Cardiac muscle cell (in vitro differentiated cells and primary cell): ENCODE measurements at places on chromosomes 2 and 18. TPM values are rescaled to one million over a fixed set of nuclear protein-coding genes. Genes with fewer than 3 reads are reported as not detected.

DNA sequence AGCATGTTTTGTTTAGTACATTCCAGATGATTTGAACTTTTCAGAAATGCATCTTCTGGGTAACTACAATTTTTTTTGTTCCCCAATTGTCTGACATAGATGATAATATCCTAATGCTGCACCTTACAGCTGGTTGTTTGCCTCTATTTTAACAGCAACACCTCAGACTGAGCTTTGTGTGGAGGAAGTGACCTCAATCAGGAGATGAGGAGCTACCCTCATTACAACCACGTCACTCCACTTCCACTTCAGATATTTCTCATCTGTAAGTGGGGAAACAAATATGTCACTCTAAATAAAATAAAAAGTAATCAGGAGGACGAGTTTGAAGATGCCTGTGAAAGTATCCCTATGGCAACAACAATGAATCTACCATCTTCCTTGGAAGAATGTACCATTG lies 12.1 kb upstream of the SRSF7 start:
- DNase-seq = no peak
- no peak overlapping the region for H3K4me3 ChIP-seq
- H3K36me3 ChIP-seq = no peaks in the 10 kb centered on the region
- no peaks in the 10 kb centered on the region for H3K27me3 ChIP-seq
- H3K27ac ChIP-seq = no peak overlapping the region

DNA sequence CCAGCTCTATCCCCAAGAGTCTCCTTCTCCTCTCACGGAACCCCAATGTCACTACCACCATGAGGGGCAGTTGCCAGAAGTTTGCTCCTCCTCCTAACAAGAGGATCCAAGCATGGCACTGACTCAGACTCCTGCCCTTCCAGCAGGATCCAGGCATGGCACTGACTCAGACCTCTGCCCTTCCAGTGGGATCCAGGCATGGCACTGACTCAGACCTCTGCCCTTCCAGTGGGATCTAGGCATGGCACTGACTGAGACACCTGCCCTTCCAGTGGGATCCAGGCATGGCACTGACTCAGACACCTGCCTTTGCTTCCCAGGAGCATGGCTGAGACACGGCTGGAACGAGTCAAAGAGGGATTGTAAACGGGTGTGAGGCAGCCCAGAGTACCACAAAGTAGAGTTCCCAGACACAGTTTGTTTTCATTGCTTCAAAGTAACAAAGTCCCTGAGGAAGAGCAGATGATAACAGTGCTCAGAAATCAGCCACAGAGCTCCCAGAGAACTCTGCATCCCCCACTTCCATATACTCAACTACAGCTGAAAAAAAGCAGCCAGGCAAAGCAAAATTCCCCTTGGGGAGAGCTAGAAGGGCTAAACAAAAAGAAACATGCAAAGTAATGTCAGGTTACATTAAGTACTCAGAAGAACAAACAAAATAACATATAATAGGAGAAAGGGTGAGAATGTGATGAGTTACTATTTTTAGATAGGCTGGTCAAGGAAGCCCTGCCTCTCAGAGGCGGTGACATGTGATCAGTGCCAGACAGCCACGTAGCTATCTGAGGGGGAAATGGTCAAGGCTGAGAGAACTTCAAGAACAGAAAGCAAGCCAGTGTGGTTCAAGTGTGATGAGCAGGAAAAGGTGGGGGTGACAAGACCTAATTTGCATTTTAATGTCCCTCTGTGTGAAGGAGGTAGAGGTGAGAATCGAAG lies 3.0 kb downstream of the BUB1 start:
- no peaks in the 10 kb centered on the region for H3K27me3 ChIP-seq
- H3K27ac ChIP-seq = peak overlapping the region; percentile 96
- H3K4me1 ChIP-seq = peaks cover 29% of the 10 kb centered on the region
- H3K4me3 ChIP-seq = peak overlapping the region; percentile 1
- no peaks in the 10 kb centered on the region for H3K36me3 ChIP-seq

DNA sequence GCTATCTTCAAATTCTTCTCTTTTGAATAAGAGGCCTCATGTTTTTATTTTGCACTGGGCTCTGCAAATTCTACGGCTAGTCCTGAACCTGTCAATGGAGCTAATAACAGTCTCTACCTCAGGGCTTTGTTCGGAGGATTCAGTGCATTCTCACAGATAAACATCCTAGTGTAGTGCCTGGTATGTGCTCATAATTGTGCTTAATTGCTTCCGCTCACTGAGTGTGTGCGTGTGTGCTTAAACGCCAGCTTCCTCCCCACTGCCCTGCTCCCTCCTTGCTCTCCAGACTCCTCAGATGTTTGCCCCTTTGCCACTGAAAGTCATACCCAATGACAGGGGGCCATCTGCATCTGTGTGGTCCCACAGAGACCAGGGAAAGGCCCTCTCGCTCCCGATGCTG lies 6.7 kb downstream of the GYPC start:
- no peak overlapping the region for H3K27ac ChIP-seq
- no peak for DNase-seq
- no peaks in the 10 kb centered on the region for H3K27me3 ChIP-seq
- H3K36me3 ChIP-seq = no peaks in the 10 kb centered on the region
- H3K4me3 ChIP-seq = no peak overlapping the region
- H3K4me1 ChIP-seq = peaks cover 41% of the 10 kb centered on the region

DNA sequence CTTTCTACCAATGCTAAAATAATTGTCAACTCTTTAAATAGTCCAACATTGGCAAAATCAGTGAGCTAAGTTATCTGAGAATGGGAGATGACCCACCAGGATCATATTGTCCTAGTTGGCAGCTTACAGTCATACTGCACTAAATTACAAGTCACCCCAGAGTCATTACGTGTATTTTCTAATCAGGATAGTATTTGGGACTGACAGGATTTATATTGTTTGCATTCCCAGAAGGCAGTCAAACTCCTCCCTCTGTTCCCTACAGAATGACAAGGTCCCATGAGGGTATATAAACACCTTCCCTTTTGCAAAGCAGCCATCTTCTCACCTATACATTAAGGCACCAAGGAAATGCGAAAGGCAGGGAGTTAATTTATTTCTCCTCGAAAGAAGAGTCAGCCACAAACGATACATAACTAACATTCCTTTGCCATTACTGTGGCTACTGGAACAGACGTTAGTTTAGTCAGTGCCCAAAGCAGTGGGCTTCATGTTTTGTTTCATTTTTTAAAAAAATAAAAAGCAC lies 125.3 kb downstream of the ANTXR1 start:
- no peaks in the 10 kb centered on the region for H3K27me3 ChIP-seq
- H3K27ac ChIP-seq = no peak overlapping the region
- H3K4me1 ChIP-seq = no peaks in the 10 kb centered on the region
- H3K4me3 ChIP-seq = no peak overlapping the region
- DNase-seq = peak; percentile 80
- no peaks in the 10 kb centered on the region for H3K36me3 ChIP-seq

- DNase-seq = no peak
- peak overlapping the region; percentile 72 for H3K27ac ChIP-seq
- no peaks in the 10 kb centered on the region for H3K4me1 ChIP-seq
- H3K4me3 ChIP-seq = no peak overlapping the region
- peaks cover 33% of the 10 kb centered on the region for H3K36me3 ChIP-seq
These were observed 27.4 kb upstream of the MCM6 start for GRCh38 chr2:135903650-135904049.

- H3K4me1 ChIP-seq = peaks cover 4% of the 10 kb centered on the region
- H3K36me3 ChIP-seq = no peaks in the 10 kb centered on the region
- H3K4me3 ChIP-seq = no peak overlapping the region
- no peak overlapping the region for H3K27ac ChIP-seq
- H3K27me3 ChIP-seq = no peaks in the 10 kb centered on the region
These were observed 52.7 kb downstream of the PHLPP1 start for GRCh38 chr18:62767836-62768557.

- no peak overlapping the region for H3K27ac ChIP-seq
- no peak for DNase-seq
- H3K4me3 ChIP-seq = no peak overlapping the region
- no peaks in the 10 kb centered on the region for H3K27me3 ChIP-seq
- H3K4me1 ChIP-seq = peaks cover 8% of the 10 kb centered on the region
These were observed 46.1 kb downstream of the TTC39C start for GRCh38 chr18:24060644-24061043.

DNA sequence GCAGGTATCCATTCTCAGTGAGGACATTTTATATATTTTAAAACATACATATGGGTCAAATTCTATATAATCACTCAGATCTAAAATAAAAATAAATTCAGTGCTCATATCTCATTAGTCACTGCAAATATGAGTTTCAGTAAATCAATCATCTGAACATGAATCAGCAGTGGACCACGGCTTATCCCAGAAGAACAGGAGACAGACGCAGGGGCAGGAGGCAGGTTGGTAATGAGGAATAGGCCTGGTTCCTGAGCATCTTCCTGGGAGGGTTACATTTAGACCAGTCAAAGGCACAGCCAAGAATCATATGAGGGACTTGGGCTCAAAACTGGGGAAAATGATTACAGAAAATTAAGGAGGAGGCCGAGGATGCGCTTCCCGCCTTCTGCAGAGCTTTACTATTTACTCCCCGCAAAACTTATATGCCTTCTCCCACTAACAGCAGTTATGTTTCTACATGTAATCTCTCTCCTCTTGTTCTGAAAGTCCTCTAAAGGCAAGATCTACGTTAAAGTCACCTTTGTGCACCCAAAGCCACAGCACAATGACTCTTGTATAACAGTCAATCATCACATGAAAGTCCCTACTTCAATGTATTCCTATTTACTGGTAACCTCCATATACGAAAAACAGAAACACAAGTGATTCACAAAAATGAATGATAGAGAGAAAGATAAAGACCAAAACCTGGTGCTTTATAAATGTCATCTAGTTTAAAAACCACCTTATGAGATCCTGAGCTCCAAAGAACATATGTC lies 35.1 kb downstream of the SH3YL1 start:
- H3K27ac ChIP-seq = no peak overlapping the region
- no peak for DNase-seq
- no peak overlapping the region for H3K4me3 ChIP-seq
- no peaks in the 10 kb centered on the region for H3K4me1 ChIP-seq

DNA sequence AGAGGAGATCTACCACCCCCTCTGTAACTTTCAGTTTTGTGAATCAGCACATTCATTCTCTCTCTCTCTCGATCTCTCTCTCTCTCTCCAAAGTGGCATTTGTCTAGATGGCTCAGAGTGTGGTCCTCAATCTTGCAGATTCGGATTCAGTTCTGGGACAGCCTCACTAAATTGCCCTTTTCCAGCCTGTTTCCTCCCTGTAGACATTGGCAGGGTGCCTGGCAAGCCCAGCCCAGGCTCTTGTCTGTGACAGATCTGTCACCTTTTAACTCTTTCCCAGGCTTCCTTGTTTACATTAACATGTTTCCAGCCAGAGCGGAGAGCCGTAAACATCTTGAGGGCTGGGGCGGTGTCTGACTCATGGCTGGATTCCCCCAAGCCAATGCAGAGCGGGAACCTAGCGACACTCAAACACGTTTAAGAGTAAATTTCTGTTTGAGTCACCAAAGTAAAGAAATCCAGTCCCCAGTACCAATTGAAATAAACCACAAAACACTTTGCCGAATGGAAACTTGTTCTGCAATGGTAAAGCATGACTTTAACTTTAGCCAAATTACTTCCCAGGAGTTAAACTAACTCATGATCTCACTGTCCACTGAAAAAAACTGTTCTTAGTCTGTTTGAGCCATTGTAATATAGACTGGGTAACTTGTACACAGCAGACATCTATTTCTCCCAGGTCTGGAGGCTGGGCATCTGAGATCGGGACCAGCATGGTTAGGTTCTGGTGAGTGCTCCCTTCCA lies 6.6 kb upstream of the CYP27C1 start:
- H3K4me1 ChIP-seq = no peaks in the 10 kb centered on the region
- H3K4me3 ChIP-seq = no peak overlapping the region
- DNase-seq = no peak

GRCh38 chr2:3730646-3731045 lies 27.3 kb downstream of the DCDC2C start:
- no peaks in the 10 kb centered on the region for H3K36me3 ChIP-seq
- peaks cover 9% of the 10 kb centered on the region for H3K27me3 ChIP-seq
- no peak overlapping the region for H3K4me3 ChIP-seq
- H3K4me1 ChIP-seq = no peaks in the 10 kb centered on the region

GRCh38 chr2:101983928-101984327 lies 7.8 kb upstream of the IL1R2 start:
- no peaks in the 10 kb centered on the region for H3K27me3 ChIP-seq
- DNase-seq = no peak
- H3K36me3 ChIP-seq = no peaks in the 10 kb centered on the region
- H3K4me3 ChIP-seq = no peak overlapping the region
- no peaks in the 10 kb centered on the region for H3K4me1 ChIP-seq

- DNase-seq = no peak
- no peaks in the 10 kb centered on the region for H3K4me1 ChIP-seq
- no peaks in the 10 kb centered on the region for H3K27me3 ChIP-seq
- no peaks in the 10 kb centered on the region for H3K36me3 ChIP-seq
- no peak overlapping the region for H3K4me3 ChIP-seq
These were observed 201.8 kb upstream of the KLHL14 start for GRCh38 chr18:32974421-32975162.

DNA sequence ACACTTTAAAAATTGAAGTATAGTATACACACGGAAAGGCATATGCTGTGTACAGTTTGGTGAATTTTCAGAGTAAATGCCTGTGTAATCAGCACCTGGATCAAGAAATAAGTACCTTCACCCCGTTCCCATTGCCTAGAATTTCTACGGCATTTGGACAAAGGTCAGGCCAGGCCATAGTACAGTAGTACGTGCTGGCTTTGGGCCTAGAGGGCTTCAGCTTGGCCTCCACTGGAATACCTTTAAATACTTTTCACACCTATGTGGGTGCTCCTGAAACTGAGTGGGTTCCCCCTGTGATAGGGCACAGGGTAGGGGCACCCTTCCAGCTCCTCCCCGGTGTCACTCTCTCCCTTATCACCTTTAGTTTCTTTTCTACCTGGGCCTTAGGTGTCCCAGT lies 26.5 kb downstream of the TET3 start:
- H3K4me1 ChIP-seq = peaks cover 14% of the 10 kb centered on the region
- no peak overlapping the region for H3K27ac ChIP-seq
- no peak overlapping the region for H3K4me3 ChIP-seq
- DNase-seq = no peak
- H3K36me3 ChIP-seq = no peaks in the 10 kb centered on the region

- H3K4me3 ChIP-seq = no peak overlapping the region
- no peak overlapping the region for H3K27ac ChIP-seq
- no peaks in the 10 kb centered on the region for H3K4me1 ChIP-seq
- peak; percentile 6 for DNase-seq
- H3K27me3 ChIP-seq = no peaks in the 10 kb centered on the region
These were observed 302.5 kb upstream of the EPC2 start for GRCh38 chr2:148342086-148342485.

DNA sequence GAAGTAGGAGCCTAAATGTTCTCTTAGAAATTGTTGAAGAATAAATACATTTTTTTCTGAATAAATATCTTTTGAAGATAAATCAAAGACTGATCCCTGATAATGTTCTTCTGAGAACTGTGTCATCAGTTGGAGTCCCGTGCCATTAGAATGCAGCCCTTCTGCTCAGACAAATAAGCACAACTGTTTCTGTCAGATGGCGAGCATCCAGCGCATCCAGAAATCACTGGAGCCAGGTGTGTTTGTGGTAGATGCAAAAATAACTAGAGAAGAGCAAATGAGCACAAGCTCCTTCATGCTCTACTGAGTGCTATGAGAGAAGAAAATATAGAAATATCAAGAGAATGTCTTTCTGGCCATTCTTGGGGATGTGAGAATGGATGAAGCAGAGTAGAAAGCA lies 573.7 kb downstream of the THSD7B start:
- H3K36me3 ChIP-seq = no peaks in the 10 kb centered on the region
- no peaks in the 10 kb centered on the region for H3K4me1 ChIP-seq
- no peak overlapping the region for H3K4me3 ChIP-seq
- no peaks in the 10 kb centered on the region for H3K27me3 ChIP-seq
- no peak for DNase-seq

- no peaks in the 10 kb centered on the region for H3K27me3 ChIP-seq
- H3K36me3 ChIP-seq = no peaks in the 10 kb centered on the region
- peaks cover 4% of the 10 kb centered on the region for H3K4me1 ChIP-seq
- DNase-seq = no peak
- H3K4me3 ChIP-seq = no peak overlapping the region
These were observed 205.1 kb upstream of the SIX3 start for GRCh38 chr2:44736270-44736942.

The RESP18 gene
- not detected in 2 replicates for polyA plus RNA-seq

The CBLN2 gene
- polyA plus RNA-seq = 1.0 and 1.9 TPM in 2 replicates

The SCG2 gene
- polyA plus RNA-seq = not detected in 2 replicates

The MRPS5 gene
- 73.5 and 118 TPM in 2 replicates for polyA plus RNA-seq
